NCI-H1436 treated with DMSO at 0.1 percent for 48 hours (cell line): ENCODE measurements at places on chromosomes 6 and 20.
A peak's percentile ranks its signal among the peaks of the same experiment; 100 is the strongest.

GRCh38 chr6:25103603-25104002 lies 167.8 kb upstream of the RIPOR2 start:
- DNase-seq: no peak

GRCh38 chr6:118263921-118264486 lies 284.1 kb upstream of the PLN start:
- no peak for DNase-seq

GRCh38 chr6:118621799-118622470 lies 29.5 kb downstream of the CEP85L start:
- DNase-seq: no peak

DNA sequence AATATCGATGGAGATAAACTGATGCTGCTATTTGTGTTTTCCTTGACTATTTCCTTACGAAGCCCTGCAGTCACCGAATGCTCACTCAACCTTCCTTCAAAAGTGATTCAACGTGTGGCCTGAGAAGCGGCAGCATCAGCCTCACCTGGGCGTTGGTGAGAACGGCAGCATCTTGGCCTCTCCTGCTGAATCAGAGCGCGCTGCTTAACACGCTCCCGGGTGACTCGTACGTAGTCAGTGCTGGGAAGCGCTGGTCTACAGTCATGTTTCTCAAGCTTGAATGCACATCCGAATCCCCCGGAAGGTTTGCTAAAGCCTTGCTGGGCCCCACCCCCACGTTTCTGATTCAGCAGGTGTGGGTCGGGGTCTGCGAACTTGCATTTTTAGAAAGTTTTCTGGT lies 214.1 kb upstream of the RREB1 start:
- DNase-seq: no peak

DNA sequence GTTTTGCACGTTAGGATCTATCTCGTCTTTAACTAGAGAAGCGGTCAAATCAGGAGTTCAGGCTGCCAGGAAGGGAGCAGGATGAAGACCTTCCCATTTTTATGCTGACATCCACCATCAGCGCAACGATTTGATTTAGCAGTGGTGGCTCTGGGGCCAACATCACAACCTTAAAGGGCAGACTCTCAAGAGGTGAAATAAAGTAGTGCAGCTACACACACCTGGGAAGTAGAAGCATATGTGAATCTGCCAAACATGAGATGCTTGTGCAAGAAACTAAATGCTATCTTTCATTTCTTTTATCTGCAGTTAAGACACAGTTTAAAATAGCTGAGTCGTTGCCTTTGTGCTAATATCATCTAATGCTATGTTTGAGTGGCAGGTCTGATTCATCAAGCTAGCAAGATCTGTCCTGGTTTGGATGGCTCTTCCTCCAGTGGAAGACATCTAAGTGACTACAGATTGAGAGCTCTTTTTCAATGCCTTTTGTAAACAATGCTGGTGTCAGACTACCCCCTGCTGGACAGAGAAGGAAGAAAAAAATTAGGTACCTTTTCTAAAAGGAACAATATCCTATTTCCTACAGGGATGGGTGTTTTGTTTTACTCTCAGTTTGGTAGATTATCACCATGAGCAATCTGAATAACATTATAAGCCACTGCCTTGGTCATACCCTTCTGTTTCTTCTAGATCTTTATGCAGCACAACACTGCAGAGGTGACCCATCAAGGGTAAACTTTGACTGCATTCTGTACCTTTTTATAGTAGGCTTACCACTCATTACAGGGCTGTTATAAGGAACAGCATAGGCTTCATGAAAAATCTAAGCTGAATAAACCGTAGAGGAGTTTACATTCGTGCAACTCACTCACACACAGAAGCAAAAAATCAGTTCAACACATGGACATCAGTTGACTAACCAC lies 171.6 kb upstream of the FBXL4 start:
- peak; percentile 33 for DNase-seq

- DNase-seq: no peak
These were observed 7.1 kb downstream of the AMD1 start for GRCh38 chr6:110881546-110882273.

DNA sequence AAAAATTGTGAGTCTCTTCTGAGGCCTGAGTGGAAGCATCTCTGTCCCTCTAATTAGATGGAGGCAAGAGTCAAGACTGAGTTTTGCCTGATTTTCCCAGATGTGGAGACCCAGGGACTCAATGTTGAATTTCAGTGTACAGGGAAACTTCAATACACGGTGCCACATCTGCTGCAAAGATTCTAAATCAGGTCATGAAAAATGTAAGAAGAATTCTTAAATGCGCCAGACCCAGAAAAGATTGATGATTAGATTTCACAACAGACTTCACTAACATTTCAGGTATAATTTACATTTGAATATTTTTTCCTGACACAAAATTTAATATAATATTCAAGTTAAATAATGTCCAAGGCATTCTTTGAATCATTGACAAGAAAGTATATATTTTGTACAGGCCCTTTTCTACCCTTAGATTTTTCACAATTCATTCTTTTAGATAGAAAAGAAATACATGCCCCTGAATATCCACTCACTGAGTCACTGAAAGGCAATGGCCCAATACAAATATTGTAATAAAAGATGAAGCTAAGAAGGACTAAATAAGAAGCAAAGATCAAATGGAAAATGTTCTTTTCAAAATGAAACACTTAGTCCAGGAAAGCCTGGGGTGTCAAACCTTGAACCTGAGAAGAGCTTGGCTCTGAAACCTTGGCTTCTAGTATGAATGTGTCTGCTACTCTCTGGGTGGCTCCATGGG lies 18.2 kb upstream of the HDGFL1 start:
- DNase-seq: no peak

- no peak for DNase-seq
These were observed 25.3 kb upstream of the TMEM217 start for GRCh38 chr6:37283268-37283667.

DNA sequence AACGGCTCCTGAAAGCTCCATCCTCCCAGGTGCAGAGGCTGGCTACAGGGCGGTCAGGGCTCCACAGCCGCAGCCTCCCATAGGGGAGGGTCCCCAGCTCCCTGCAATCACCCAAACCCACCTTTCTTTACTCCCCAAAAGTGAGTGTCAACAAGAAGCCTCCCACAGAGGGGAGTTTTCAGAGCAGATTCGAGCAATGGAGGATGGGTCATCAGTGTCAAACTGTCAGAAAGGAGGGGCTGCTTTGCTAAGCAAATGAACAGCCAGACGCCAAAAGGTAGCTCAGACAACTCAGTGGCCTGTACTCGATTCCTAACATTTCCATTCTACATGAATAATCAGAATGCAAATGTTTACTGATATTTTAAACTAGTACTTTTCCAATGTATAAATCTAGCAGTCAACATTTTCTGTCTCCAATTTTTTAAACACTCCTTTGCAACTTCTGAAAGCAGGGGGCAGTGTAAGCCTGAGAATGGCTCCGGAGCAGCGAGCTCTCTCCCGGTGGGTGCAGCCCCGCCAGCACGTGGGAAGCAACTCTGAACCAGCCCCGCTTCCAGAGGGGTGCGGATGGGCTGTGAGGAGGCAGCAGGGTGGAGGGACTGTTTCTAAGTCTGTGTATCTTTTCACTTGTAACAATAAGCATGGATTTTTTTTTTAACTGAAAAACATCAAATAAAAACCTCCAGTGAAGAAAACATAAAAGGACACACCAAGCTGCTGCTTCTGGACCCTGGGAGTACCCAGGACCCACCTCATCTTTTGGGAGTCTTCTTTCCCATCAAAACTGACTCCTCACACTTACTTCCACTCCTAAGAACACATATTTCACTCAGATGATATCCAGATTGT lies 54.9 kb downstream of the TAF4 start:
- no peak for DNase-seq

DNA sequence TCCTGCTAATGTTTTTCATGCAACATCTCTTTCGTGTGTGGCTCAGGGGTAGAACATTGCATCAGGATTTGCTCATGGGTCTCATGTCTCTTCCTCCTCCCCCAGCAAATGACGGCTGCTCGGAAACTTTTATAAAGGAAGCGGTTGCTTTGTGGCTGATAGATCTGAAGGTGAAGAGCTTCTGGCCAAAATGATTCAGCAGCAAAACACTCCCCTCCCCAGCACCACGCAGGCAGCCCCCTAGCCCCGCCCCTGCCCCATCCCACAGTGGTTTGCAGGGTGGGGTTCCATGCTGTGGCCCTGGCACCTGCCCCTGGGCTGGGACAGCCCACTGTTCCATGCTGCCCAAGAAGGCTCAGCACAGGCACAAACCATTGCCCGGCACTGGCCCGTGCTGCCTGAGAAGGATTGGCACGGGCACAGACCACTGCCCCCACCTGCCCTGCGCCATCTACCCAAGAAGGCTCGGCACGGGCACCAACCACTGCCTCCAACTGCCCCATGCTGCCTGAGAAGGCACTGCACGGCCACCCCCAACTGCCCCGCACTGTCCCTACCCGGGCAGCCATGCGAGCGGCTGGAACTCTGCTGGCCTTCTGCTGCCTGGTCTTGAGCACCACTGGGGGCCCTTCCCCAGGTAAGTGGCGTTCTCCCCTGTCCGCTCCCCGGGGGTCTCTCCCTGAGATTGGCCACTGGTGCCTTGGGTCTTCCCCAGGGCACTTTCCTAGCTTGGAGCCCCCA lies at the start of gene CST7:
Gene CST7, plus strand, starts transcription at position 331 of the 741 bp plus-strand sequence. Its CDS starts 237 bp downstream, at position 568.
- DNase-seq: no peak

DNA sequence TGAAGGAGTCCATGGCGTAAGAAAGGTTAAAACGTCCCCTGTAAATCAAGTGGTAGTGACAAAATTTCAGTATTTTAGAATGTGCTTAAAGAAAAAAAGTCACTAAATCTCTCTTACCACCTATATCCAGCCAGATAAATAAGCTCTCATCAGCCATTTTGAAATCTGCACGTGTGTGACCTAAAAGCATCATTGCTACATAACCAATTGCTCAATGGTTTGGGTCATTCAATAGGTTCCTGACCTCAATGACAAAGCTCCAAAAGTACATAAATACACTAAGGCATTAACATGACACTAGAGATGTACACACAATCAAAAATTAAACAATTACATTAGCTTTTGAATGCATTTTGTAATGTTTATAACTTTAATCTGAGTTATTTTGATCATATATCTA lies 272.4 kb downstream of the GMDS start:
- DNase-seq: no peak

GRCh38 chr6:6772751-6773150 lies 184.2 kb downstream of the LY86 start:
- DNase-seq: no peak

DNA sequence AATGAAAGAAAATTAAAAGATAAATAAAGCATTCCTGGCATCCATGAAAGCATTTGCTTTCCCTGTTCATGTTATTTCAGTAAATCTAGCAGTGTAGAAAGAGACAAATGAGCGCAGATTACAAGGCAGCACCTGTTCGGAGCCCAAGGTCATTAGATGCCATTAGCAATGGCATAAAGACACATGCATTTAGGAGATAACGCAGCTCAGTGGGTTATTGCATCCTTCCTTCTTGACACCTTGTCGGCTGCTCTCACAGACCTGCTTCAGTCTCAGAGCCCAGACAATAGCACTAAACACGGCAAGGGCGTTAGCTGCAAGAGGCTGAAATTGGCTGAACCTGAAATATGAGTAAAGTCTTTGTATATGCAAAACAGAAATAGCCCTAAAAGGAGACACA lies 140.3 kb downstream of the ATXN1 start:
- peak; percentile 38 for DNase-seq

GRCh38 chr6:122790423-122791309 lies 1.6 kb downstream of the SMPDL3A start:
- no peak for DNase-seq

GRCh38 chr6:78511009-78511408 lies 356.3 kb upstream of the IRAK1BP1 start:
- no peak for DNase-seq

GRCh38 chr6:153015094-153015640 lies 12.7 kb upstream of the MTRF1L start:
- no peak for DNase-seq

DNA sequence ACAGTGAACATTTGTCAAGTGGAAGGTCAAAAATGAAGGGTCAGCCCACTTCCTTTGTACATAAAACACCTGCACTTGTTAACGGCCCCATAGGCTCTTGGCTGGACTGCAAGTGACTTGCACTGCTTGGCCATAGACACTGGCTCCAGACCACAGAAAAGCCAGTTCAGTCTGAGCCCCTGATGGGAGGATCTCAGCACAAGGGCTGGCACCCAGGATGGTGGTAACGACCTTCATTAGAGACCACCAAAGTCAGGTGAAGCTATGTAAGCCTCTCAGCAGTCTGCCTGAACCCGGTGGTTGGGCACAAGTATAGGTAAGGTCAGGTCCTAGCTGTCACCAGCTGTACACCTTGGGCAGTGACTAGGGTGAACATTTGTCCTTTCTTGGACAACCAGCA lies 16.1 kb downstream of the PLAGL2 start:
- DNase-seq: no peak

- DNase-seq: no peak
These were observed 10.3 kb upstream of the TAAR9 start for GRCh38 chr6:132527791-132528190.

- no peak for DNase-seq
These were observed 117.0 kb downstream of the TFAP2A start for GRCh38 chr6:10297832-10298231.

DNA sequence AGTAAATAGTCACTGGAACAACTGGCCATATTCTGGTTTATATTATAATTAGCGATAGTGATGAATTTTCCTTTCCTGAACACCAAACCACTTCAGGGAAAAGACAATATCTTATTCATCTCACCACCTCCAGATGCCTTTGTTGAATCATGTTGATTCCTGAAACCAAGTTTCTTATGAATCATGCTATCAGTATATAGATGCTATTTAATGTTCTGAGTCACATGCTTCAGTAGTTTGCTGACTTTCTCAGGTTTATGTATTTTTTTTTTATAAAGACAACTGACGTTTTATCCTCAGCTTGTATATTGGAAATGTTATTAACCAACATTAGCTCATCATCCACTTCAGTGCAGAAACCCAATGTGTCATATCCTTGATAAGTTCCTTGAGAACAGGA lies 710.2 kb upstream of the POU3F2 start:
- DNase-seq: no peak

DNA sequence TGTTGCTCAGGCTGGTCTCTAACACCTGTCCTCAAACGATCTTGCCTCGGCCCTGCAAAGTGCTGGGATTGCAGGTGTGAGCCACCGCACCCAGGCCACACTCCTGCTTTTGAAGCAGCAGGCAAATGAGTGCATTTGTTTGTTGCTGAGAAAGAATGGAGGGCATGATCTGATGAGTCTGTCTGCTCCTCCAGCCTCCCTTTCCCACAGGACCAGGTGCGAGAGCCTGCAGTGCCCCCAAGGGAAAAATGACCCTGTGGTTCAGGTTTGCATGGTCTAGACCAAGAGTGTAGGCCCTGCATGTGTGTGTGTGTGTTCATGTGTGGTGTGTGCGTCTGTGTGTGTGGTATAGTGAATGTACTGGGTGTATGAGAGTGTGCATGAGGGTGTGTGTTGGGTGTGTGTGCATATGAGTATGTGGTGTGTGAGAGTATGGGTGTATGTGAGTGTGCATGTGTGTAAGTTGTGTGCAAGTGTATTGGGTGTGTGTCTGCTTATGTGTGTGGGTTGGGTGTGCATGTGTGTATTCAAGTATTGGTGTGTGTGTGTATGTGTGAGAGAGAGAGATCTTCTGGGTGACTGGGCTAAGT lies 22.8 kb upstream of the FOXC1 start:
- DNase-seq: no peak

- no peak for DNase-seq
These were observed 16.2 kb upstream of the VAPB start for GRCh38 chr20:58372806-58373205.
